ENCODE measurements at places on chromosomes 11 and 22.

- DNase-seq, result peak; percentile 76
Observed at GRCh38 chr11:83194281-83195142, 1.0 kb downstream of the ANKRD42 start.

GRCh38 chr11:7165911-7166310 lies 77.1 kb downstream of the RBMXL2 start:
- no peak for DNase-seq

GRCh38 chr22:29621761-29622526 lies 18.5 kb downstream of the NF2 start:
- DNase-seq, result peak; percentile 97

DNA sequence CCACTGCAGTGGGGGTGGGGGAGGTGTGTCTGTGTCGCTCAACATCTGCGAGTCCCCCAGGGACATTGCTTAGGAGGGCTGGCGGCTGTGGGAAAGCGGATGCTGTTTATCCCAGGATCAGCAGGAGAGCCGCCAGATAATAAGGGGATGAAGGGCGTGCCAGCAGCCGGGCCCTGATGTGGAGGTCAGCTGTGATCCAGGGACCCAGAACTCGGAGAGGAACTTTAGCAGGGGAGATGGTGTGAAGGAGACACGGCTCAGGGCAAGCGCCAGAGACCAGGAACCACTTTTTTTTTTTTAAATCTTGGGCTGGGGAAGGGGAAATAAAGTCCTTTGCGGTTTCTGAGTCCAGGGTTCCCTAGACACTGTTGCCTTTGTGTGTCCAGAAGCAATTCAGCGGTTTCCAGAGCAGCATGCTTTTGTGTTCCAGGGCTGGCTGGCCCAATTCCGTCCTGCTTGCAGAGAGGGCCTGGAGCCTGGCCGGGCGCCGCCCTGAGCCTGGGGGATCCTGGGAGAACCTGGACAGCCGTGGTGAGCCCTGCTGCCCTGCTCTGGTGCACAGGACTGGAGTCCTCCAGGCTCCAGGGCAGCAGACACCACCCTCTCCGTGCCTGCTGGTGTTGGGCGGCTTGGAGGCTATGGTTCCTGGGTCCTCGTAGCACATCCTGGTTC lies at the start of gene GRAMD4:
Gene GRAMD4, plus strand, starts transcription at position 557 of the 672 bp plus-strand sequence. CDS start 6,414 bp downstream, outside the sequence.
- DNase-seq, result no peak

GRCh38 chr11:43930868-43931716 lies 11.3 kb upstream of the C11orf96 start:
- DNase-seq, result no peak

DNA sequence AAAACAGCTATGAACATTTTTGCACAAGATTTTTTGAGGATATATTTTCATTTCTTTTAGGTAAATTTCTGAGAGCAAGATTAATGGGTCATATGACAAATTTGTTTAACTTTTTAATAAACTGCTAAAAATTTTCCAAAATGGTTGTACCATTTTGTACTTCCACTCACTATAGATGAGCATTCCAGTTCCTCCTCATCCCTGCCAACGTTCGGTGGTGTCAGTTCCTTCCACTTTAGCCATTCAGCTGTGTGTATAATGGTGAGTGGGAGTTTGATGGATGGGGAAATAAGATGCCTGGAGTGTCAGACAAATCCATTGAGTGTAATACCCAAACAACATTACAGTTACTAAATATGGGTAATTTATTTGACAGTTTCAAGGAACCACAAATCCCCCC lies 49.7 kb downstream of the MIAT start:
- no peak for DNase-seq

DNA sequence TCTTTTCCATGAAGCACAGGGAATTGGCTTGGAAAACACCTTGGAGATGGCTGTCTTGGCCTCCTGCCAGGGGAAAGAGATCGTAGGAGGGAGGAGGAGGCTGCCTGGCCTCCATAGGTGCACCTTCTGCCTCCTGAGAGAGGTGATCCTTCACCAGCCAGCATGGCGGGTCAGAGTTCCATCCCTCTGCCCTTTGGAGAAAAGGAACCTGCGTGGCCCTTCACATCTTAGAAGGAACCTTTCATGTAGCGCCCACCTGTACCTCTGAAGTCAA lies 58.2 kb upstream of the DRD2 start:
- DNase-seq, result no peak

- no peak for DNase-seq
Observed at GRCh38 chr22:39349506-39349966, 255 bp upstream of the SYNGR1 start.

GRCh38 chr11:94558468-94558867 lies 8.7 kb upstream of the PIWIL4 start:
- DNase-seq, result no peak

DNA sequence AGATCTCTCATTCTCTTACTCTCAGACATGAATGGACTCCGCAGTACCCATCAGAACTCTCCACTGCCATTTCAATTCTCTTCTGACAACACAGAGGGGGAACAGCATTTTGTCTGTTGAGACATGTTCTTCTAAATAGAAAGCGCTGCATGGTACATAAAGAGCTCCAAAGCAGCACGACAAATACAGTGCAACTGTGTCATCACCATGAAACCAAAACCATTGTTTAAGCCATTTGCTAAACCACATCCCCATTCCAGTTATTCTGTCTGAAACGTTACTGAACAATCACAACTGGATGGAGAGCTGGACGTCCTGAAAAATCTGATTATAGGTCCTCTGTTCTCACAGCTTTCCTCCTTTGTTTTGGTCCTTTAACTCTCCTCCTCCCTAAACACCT lies 17.9 kb upstream of the TENM4 start:
- no peak for DNase-seq

DNA sequence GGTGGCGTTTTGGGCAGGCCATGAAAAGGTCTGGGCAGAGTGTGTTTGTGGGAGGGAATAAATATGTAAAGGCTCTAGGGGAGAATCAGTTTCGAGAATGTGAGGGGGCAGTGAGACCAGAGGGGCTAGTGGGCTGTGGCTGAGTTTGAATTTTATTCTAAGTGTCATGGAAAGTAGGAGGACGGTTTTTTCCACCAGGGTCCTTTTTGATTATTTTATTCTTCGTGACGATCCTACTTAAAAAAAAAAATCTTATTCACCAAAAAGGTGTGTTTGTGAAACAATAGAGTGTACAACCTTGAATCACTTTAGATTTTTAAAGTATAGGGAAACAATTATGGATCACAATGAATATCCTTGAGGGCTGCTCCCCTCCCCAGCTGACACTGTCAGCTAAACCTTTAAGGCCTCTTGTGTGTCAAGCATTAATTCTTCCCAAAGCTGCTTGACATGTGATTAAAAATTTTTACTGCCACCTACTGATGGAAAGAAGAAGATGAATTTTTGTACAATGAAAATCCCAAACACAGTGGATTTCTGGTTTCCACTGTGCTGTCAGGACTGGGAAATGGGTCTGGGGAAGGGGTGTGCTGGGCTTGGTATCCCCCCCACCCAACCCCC lies 107.5 kb upstream of the OR4B1 start:
- peak; percentile 45 for DNase-seq

- no peak for DNase-seq
Observed at GRCh38 chr11:80109031-80109430, 668.2 kb upstream of the TENM4 start.

- DNase-seq, result no peak
Observed at GRCh38 chr22:27984723-27985122, 65.7 kb upstream of the PITPNB start.

DNA sequence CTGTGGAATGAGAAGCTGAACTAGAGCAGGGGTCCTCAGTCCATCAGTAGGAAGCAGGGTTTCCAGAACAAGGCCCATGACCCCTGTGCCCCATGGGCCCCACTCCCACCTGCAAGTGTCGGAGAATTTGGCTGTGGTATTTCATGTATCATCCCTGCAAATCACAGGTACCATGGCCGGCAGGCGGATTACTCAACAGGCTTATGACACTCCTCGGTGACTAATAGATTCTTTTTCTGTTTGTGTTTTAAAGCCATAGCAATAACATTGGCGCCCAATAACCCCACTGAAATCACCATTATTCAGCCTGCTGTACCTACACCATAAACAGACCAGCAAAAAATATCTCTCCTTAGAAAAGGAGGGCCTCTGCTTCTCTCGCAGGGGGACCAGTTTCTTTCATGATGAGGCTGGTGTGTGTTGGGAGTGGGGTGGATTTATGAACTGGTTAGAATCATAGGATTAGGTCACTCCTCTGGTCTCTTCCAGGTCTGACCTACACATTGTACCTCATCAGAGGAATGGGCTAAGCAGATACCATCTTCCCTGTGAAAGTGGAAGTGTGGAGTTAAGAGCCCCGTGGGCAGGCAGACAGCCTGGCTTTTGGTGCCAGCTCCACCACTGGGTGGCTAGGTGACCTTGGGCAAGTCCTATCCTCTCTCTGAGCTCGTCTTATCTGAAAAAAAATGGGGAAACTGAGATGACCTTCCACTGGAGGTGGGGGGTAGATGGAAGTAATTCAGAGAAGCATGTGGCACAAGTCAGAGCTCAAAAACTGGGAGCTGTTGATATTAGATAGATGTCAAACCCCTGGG lies 60.2 kb upstream of the WNT11 start:
- peak; percentile 82 for DNase-seq

DNA sequence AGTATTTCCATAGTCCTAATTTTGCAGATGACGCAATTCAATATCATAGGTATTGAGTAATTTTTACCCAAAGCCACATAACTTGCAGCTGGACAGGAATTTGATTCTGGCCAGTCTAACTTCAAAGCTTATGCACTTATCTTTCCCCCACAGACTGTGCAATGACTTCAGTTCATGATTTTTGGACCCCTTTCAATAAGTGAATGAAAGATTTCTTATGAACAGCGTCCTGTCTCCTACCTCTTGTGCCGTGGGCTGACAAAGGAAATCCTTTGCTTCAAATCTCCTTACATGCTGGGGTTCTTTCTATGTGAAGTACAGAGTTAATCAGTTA lies 217.7 kb upstream of the KIRREL3 start:
- DNase-seq, result no peak

GRCh38 chr11:60194511-60194910 lies 11.6 kb upstream of the MS4A6A start:
- DNase-seq, result no peak

DNA sequence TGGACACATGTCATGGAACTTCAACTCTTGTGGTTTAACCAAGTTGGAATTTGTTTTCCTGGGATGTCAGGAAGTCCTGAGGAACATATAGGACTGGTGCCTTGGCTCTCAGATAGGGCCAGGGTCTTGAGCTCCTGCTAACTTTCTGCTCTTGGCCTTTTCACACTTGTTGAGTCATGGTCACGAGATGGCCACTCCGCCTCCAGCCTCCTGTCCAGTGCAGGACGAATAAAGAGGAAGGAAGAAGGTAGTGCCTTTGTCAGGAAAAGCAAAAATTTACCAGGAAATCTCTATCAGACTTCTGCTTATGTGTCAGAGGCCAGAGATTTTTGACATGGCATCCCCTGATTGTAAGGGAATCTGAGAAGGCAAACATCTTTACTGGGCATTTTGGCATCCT lies 89.1 kb upstream of the ARHGAP20 start:
- DNase-seq, result no peak

DNA sequence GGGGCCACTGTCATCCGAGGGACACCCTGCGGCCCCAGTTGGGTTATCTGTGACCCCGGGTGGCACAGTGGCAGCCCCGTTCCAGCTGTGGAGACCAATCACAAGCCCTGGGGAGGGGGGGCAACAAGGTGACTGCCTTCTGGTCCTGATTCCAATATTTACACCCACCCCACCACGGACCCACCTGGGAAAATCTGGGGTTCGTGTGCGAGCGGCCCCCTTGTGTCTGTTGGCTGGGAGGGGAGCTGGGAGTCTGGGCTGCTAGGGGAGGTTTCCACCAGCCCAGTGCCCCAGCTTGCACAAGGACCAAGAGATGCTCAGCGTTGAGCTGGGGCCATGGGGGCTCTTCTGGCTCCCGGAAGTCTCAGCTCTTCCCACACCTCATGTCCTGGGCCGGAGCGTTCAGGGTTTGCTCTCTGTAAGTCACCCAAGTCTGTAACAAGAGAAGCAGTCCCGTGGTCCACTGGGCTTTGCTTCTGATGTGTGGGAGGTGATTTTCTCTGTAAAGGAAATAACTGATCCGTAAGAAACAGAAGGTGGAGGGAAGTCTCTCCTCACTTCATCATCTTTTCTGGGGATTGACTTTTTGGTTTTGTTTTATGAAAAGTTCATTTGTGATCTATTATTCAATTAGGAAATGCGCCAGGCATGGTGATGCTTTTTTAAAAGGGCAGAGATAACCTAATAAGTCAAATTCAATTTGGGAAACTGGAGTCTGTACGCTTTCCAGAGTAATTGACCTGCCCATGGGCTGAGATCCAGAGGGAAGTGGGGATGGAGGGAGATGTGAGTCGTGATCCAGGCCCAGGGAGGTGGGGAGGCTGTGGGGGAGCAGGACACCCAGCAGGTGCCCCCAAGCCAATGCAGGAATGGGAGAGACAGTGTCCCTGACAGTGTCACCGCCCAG lies 22.4 kb upstream of the GAL start:
- no peak for DNase-seq

DNA sequence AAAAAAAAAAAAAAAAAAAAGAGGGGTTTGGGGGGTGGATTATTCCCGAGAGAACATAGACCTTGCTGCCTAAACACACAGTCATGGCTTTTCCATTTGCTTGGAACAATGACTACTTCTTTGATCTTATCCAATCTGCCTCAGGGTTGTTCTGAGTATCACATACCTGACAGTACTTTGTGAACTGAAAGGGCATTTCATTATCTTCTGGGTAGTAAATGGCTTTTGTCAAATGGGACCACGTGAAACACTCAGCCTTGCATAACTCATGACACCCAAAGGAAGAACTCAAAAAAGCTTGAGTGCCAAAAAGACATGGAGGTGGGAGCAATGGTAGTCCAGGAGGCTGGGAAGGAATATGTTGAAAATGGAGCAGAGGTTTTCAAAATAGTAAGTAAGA lies 123.2 kb upstream of the BID start:
- no peak for DNase-seq

DNA sequence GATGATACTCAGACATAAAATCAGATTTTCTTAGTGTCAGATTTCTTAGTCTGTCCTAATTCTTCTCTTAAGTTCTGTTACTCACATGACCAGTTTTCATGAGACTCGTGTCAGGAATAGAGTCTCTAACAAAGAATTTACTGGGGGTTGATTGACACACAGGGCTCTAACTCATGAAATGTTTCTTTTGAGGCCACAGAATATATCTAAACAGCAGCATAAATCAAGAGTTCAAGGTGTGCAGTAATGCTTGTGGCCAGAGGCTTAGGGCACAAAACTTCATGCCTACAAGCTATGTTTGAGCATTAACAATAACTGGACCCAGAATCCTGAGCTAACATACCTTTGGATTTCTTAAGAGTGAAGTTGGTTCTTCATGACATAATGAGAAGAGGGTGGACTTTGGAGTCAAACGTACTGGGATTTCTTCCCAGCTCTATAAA lies 237.2 kb downstream of the DDX10 start:
- DNase-seq, result no peak

DNA sequence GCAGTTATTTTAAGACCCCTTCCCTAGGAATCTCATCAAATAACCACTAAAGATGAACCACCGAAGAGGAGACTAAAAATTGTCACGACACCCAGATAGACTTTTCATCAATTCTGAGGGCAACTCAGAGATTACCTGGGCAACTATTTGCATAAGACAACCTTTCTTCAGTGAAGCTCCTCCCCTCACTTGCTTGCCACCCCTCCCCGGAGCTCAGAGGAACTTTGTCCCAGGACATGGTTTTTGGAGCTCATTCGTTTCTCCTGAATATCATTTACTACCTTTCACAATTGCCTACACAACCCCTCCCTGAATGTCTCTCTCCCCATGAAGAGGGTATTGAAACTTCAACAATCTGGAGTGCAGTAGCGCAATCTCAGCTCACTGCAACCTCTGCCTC lies 3.9 kb downstream of the AGBL2 start:
- no peak for DNase-seq

GRCh38 chr11:87252869-87253268 lies 215.1 kb downstream of the TMEM135 start:
- DNase-seq, result peak; percentile 31
